ENCODE measurements at places on chromosomes 6 and 20.

DNA sequence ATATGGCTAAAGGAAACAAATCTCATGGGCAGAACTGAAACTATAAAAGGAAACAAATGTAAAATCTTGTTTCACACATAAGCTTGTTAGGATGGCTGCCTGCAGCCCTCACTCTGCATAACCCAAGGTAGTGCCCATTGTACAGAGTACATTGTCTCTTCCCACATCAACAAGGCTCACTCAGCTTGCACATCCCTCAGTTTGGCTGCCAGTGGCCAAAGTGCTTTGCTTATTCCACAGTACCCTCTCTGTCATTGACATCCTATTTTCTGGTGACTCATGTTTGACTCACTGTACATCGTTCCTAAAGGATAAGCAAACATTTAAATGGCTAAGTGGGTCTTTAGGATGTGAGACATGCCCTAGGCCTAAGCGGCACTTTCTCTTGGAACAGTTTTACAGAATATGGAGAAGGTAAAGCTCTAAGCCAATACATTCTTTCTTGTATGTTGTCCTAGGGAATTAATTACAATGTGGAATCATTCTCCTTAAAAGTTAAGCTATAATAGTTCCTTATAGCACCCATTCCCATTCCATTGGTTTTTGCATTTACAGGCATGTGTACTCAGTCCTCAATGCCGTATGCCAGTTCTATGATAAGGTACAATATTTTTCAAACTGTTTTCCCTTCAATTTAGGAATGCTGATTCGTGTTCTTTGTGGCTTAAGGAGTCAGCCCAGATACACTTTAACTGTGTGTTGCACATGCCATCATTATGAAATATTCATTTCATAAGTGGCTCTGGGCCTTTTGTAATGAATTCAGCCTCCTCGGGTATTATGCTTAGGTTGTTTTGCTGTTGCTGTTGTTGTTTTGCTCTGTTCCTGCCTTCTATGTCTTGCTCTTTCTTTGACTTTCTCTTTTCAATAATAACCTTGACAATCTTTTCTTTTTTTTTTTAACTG is 5.5 kb downstream of the ANKEF1 start:
- no peak for DNase-seq

DNA sequence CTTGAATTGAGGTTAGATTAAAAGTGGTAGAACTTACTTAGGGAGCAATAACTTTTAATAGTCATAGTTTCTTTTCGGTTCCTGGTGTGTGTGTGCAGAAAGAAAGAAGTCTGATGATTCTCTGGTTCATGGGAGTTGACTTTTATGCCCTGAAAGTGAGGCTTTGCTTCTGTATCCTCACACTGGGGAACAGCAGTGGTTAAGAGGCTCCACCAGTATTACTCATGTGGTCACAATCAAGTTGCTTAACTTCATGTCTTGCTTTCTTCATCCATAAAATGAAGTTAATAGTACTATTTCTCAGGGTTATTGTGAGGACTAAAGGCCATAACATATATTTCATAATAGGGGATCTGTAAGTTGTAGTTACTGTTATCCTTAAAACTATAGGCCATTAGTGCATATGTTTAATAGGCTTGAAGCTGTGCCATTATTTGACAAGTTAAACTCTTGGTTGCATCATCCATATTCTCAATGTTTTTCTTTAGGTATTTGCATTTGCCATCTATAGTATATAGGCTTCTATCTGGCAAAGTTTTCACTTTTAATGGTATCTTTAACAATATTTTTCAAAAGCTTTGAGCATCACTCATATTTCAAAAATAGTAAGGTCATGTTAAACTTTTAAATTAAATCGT is 262.4 kb downstream of the PLCB1 start:
- no peak for DNase-seq

- no peak for DNase-seq
Observed at GRCh38 chr6:161815965-161816364, 542.1 kb upstream of the AGPAT4 start.

GRCh38 chr6:150068720-150069648 is at the start of gene ULBP3:
TSS of gene ULBP3 (minus strand) at chr6:150069121. CDS start at chr6:150069066, 55 bp downstream.
- DNase-seq: no peak

DNA sequence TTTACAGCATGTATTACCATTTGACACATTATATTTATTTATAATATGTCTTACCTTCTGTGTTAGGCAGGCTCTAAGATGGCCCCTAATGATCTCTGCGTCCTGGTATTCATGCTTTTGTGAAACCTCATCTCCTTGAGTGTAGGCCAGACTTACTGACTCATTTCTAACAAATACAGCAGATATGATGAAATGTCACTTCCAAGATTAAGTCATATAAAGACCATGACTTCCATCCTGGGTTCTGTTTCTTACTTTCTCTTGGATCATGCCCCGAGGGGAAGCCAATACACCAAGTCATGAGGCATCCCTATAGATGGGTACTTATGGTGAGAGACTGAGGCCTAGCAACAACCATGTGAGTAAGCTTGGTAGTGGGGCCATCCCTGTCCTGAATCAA is 30.2 kb downstream of the ZHX3 start:
- no peak for DNase-seq

GRCh38 chr6:163229050-163229449 is 185.5 kb upstream of the QKI start:
- no peak for DNase-seq

DNA sequence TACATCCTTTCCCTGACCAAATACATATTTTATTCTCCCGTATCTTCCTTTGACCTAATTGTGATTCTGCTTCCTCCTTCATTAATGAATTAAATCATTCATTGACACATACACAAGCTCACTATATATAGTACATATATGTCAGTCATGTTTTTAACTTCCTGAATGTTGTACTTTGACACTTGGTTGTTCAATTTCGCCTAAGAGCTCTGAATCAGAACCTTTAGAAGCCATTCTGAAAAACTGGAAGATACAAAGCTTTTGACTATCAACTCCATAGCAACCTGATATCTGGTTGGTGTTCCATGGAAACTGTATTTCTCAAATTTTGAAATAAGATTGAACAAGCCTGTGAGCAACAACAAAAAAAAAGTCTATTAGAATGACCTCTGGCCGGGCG is 27.3 kb upstream of the HFE start:
- DNase-seq: no peak

DNA sequence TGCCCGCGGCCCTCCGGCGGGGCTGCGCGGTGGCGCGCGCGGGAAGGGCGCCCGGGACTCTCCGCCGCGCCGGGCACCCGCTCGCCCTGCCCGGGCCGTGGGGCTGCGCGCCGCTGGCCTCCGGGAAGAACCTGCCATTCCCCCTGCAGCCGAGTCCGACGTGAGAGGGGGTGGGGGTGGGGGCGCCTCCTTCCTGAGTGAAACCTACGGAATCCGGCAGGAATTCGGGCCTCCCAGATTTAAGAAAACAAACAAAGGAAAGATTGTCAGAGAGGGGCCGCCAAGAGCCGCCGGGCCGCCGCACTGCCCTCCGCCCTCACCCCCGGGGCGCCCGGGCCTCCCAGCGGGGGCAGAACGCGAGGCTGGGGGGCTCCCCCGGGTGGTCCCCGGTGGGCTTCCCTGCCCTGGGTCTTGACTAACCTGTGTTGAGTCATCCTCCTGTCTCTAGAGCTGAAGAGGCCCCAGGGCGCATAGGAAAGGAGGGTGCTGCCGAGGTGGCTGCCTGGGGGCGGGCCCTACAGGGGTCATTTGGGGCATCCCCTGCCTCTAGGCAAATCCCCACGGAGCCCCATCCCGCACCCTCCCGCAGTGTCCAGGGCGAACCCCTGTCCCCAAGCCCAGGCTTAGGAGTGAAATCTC is 42.2 kb upstream of the FOXP4 start:
- DNase-seq: no peak

Measured in SK-N-MC (cell line).